ENCODE measurements at places on chromosomes 3 and 15.

DNA sequence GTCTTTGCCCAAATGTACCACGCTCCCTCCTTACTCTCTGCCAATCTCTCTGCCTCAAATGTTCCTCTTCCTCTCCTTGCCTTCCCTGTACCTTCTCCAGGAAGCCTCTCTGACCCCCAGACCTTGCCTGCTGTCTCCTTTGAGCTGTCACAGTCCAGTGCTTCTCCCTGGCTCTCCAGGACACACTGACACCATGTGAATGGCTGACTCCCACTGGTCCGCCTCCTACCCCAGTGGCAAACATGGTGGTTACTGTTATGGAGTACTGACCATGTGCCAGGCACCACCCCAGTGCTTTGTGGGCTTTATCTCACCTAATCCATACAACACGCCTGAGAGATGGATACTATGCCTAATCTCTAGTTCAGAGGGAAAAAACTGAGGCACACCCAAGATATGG is 141.9 kb downstream of the TPRA1 start:
- DNase-seq: no peak

- DNase-seq: no peak
Measured at GRCh38 chr3:126533506-126533905, 9.6 kb downstream of the CHST13 start.

DNA sequence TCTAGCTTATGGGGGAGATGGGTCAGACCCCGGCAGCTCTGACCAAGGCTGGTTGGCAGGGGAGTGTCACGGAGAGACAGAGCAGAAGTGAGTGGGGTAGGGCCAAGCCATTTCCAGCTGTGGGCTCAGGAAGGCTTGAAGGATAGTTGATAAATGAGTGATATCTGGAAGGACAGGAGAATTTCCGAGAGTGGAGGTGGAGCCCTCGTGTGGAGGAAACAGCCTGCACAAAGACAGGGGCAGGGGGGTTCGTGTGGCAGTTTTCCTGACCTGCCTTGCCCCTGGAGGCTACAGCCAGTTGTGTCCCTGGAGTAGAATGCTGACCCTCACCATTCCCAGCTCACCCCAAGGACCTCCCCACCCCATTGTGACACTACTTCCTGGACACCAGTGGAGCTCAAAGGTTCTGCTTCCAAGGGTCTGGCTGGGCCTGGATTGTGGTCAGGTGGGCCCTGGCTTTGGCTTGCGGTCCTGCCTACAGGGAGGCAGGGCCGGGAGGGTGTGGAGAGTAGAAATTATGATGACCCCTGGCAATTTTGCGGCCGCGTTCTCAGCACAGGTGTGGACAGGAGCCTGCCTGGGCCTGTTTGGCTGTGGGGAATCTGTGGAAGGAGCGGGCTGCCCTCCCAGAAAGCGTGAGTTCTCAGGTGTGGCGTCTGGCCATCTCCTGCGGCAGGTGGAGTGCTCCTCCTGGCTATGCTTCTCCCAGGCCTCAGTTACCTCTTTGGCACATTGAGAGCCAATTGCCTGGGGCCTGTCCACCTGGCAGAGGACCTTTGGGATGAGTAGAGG is at the start of gene SLC22A14:
Gene SLC22A14 (plus strand): TSS at position 400 of the 792 bp plus-strand sequence. CDS start 23,733 bp downstream, outside the sequence.
- DNase-seq: no peak

GRCh38 chr3:5441401-5441800 is 253.9 kb downstream of the EDEM1 start:
- DNase-seq: no peak

- no peak for DNase-seq
Measured at GRCh38 chr3:44915702-44916438, 41.5 kb downstream of the TGM4 start.

- no peak for DNase-seq
Measured at GRCh38 chr3:42653303-42653559, 266 bp upstream of the ZBTB47 start.

DNA sequence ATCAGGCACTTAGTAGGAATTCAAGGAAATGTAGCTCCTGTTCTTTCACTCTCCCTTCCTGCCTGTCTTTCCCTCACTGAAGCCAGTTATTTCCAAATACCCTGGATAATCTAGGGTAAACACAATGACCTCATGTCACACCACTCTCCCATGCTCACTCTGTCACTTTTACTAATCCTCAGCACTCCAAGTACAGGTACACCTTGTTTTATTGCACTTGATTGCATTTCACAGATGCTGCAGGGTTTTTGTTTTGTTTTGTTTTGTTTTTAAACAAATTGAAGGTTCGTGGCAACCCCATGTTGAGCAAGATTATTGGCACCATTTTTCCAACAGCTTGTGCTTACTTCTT is 40.8 kb downstream of the PPM1L start:
- DNase-seq: no peak

GRCh38 chr15:38059665-38060064 is 125.2 kb downstream of the TMCO5A start:
- DNase-seq: no peak

- DNase-seq: no peak
Measured at GRCh38 chr3:197427021-197427420, 128.6 kb upstream of the DLG1 start.

DNA sequence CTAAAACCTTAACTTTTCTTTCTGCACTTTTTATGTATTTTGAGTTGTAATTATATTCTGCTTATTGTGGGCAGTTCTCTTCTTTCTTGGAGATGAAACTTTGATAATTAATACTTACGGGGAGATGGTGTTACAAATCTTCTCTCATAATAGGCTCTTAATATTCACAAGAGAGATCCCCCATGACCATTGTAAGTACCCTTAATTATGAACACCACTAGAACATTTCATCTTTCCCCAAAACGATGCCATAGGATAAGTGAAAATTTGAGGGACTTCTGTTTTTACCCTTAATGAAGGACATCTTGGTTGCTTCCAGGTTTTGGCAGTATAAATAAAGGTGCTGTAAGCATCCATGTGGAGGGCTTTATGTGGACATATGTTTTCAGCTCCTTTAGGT is 60.7 kb downstream of the PIAS1 start:
- no peak for DNase-seq

DNA sequence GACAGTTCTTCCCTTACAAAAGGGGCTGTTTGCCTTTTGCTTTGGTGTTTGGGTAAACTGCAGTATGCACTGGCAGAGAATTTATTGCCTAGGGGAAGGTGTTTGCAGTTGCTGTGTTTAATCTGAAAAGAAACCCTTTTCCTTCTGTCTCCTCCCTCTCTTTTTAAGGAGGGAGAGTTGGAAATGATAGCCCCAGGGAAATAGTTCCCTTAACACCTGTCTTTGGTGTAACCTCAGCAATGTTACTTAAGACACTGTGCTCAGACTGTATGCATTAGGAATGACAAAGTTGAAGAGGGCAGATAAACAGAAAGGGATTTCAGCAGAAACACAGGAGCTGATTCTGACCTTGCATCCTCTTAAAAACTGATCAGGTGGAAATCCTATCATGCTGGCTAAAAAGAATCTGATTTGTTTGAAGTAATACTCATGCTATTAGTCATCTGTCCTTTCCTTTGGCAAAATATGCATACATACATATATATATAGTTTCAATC is 125.4 kb downstream of the TP63 start:
- DNase-seq: no peak

GRCh38 chr15:68348081-68348480 is 70.5 kb downstream of the FEM1B start:
- DNase-seq: no peak

GRCh38 chr15:88612186-88612796 is 8.8 kb upstream of the AEN start:
- no peak for DNase-seq

DNA sequence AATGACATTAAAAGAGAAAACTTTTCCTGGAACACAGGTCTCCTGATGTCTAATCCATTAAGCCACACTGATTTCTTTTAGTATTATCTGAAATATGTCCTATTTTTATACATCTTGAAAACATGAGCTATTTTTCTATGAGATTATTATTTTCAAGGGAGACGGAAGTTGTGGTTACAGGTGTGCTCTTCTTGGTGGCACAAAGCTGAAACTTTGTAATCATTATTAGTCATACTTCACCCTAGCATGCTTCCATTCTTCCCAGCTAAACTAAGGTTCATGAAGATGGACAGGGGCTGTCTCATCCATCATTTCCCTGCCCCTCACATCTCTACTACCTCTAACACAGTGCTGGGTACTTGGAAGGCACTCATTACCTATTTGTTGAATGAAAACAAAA is 85.6 kb upstream of the POU1F1 start:
- DNase-seq: no peak

DNA sequence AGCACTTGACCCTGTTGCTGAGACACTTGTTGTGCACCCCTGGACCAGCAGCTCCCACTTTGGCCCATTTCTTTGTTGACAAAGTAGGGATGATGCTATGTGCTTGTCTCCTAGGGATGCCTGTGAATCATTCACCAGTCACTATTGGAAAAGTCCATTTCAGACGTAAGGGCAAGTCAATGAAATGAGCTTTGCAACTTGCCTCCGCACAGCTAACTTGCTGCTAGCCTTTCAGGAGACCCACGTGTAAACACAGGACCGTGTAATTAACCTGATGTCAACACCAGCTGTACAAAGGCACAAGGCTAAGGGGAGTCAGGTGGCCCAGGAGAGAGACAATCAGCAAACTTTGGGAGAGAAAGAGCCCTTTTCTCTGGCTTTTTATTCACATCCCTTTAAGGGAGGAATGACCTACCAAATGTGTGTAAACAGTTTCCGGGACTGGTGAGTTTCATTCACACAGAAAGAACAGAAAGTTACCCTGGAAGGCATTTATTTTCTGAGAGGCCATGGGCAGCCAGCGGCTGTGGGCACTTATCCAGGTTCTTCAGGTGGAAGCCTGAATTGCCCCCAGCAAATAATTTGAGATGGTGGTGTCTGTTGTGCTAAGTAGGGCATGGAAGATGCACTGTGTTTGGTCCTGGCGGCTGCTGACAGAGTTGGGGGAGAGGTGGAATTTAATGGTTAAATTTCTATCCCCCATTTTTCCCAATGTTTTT is 54.0 kb downstream of the TIPARP start:
- no peak for DNase-seq

DNA sequence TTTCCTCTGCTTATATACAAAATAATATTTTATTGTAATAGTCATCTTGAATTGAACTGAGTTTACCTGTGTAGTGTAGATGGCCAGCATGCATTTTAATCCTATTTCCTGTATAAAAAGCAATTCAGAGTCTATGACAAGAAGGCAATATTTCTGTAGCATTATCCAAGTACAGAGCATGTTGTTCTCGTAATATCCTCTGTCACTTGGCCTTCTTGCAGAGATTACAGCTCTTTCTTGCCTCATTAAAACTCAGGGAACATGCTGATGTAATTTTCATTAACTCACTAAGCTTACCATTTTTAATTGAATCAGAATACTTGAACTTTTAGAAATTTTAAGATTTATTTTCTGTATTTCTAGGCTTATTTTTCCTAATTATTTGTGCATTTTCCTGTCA is 203.3 kb upstream of the AGTR1 start:
- DNase-seq: no peak

GRCh38 chr15:22888120-22888859 is 49.8 kb downstream of the NIPA2 start:
- DNase-seq: no peak

DNA sequence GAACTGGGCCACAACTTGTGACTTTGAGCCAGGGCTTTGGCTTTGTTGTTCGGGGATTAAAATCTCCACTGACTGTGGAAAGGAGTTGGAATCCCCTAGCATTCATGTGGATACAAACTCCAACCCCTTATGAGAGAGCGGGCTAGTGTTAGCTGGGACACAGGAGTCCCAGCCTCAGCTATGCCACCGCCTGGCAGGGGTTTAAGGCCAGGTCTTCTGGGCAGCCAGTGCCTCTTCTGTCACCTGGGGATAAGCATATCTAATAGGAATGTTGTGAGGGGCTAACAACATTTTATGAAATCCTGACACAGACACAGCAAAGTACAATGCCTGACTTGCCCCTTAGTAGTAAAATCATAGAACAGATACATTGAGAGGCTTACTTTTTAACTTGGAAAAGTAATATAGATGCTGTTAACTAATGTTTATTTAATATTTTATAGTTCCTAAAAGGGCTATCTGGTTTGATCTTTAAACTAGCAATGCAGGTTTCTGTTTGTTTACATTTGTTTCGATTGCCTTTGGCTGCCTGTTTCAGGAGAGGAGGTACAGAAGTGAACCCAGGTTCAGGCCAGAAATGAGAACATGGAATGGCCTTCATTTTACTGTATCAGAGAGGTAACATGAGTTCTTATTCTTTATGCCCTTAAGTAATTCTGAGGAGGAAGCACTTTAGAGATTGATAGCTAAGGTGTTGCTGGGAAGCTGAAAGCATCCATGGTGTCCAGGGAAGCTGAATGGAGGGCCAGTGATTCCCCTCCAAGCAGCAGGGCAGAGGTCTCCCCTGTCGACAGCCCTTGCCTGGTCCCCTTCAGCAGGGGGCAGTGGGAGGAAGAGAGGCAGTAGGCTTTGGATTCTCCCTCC is 8.7 kb downstream of the GPR160 start:
- DNase-seq: no peak

GRCh38 chr3:76122007-76122406 is 336.7 kb upstream of the ZNF717 start:
- DNase-seq: no peak

DNA sequence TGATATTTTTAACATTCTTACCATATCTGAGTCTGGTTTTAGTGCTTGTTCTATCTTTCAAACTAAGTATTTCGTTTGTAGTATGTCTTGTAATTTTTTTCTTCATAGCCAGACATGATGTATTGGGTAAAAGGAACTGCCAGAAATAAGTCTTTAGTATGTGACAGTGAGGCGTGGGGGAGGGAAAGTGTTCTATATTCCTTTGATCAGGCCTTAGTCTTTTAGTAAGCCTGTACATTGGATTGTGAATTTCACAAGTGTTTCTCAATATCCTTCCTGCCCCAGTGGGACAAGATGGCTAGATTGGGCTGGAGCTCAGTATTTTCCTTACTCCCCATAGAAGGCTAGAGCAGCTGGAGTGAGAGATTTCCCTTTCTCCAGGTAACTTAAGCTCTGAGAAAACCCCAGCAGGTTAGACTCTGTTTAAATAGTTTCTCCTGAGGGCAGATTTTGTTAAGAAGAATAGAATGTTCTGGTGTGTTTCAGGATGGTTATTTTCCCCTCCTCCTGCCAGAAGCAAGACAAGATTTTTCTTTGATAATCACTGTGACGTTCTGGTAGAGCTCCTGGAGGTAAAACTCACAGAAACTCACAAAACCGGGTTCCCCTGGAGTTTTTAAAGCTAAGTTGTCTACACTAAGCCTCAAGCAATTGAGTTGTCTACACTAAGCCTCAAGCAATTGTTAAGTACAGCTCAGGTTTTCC is 140.7 kb upstream of the ARPP21 start:
- no peak for DNase-seq

- no peak for DNase-seq
Measured at GRCh38 chr3:179768080-179768479, 115.2 kb downstream of the USP13 start.

DNA sequence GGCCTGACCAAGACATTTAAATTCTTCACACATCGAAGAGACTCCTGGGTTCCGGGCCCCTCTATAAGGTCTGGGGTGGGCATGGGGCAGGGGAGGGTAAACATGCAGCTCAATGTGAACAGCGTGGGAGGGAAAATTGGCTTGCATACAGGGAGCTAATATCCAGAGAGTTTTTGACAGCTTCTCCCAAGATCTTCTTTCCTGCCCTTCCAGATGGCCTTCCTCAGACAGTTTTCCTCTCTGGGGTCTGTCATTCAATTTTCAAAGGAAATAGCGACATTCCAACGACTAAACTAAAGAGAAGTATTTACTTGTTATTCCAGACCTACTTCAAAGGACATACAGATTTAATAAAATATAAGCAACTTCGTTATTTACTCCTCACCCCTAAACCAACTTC is 1030.6 kb downstream of the MCTP2 start:
- DNase-seq: no peak

- no peak for DNase-seq
Measured at GRCh38 chr3:168998792-168999191, 664.7 kb downstream of the MECOM start.

All from CD4-positive, alpha-beta T cell treated with Interleukin-12 subunit alpha and Interleukin-12 subunit beta, for 1 hour (primary cell).